Ascending aorta (tissue), 2 donors: ENCODE measurements at places on chromosomes 6 and 20. TPM values are rescaled to one million over a fixed set of nuclear protein-coding genes. Genes with fewer than 3 reads are reported as not detected.
A peak's percentile ranks its signal among the peaks of the same experiment; 100 is the strongest.

The LCA5 gene
- total RNA-seq: 7.2 TPM

The CD40 gene
- total RNA-seq: 34.7 TPM

The ECT2L gene
- not detected for total RNA-seq

The MED20 gene
- 13.5 TPM for total RNA-seq

The FERMT1 gene
- 0.75 TPM for total RNA-seq

The NKX2-2 gene
- total RNA-seq: not detected

- DNase-seq: no peak
- no peaks in the 10 kb centered on the region for H3K27me3 ChIP-seq
- H3K36me3 ChIP-seq: no peaks in the 10 kb centered on the region
- H3K4me1 ChIP-seq: no peaks in the 10 kb centered on the region
- H3K4me3 ChIP-seq: no peak overlapping the region
- H3K27ac ChIP-seq: no peak overlapping the region
Measured at GRCh38 chr6:147530132-147531060, 21.9 kb downstream of the SAMD5 start.

DNA sequence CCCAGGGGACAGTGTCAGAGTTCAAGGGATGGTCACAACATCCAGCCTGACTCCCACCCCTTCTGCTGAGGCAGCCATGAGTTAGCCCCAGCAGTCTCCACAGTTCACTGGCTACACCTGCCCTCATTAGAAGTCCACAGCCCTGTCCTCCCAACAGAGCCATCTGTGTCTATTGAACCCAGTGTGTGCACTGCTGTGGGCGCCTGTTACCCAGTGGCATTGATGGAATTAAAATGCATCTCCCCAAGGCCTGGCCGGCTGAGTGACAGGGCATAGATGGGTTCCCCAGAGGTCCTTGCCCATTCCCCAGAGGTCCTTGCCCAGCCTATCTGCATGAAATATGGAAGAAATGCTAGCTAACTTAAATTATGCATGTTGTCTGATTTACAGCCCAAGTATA, 73.3 kb downstream of the PCSK2 start:
- no peak for DNase-seq
- no peaks in the 10 kb centered on the region for H3K4me1 ChIP-seq
- H3K36me3 ChIP-seq: no peaks in the 10 kb centered on the region

DNA sequence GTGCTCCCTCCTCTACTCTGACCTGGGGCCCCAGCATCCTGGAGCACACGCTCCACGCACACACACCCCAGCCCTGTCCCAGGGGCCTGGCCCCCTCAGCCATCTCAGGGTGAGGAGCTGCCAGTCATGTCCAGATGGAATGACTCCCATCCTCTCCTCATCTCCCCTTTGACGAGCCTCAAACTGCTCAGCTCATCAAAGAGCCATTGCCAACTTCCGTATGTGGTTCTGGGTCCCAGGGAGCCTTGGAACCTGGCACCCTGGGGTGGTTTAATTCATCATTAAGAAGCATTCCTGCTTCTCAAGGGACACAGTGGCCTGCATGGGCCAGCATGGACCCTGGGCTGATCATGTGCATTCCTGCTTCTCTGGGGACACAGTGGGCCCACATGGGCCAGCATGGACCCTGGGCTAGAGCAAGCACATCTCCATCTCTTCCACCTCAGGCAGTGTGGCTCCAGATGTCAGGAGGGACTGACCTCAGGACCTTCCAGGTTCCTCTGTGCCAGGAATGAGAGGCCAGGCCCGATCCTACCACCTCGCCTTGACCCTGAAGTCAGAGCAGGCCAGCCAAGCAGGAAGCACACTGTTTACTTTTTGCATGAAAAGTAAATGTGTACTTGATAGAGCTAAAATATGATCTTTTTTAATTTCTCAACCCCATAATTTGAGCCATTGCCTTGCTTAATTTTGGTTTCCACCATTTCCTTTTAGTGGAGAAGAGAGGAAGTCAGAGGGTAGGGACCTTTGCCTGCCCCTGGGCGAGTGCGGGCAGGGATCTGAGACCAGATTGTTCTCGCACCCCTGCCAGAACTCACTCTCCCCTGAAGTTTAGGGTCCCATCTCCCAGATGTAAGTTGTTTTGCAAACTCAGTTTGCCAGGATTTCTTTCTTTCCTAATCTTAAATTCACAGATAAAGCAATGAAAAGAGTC, 26.1 kb downstream of the SPATA2 start:
- H3K27ac ChIP-seq: peak overlapping the region; percentile 84
- no peak overlapping the region for H3K4me3 ChIP-seq
- DNase-seq: no peak
- H3K27me3 ChIP-seq: no peaks in the 10 kb centered on the region
- H3K4me1 ChIP-seq: peaks cover 16% of the 10 kb centered on the region

- peaks cover 37% of the 10 kb centered on the region for H3K36me3 ChIP-seq
- no peaks in the 10 kb centered on the region for H3K4me1 ChIP-seq
- H3K4me3 ChIP-seq: no peak overlapping the region
Measured at GRCh38 chr20:36214684-36215256, 21.5 kb upstream of the AAR2 start.

DNA sequence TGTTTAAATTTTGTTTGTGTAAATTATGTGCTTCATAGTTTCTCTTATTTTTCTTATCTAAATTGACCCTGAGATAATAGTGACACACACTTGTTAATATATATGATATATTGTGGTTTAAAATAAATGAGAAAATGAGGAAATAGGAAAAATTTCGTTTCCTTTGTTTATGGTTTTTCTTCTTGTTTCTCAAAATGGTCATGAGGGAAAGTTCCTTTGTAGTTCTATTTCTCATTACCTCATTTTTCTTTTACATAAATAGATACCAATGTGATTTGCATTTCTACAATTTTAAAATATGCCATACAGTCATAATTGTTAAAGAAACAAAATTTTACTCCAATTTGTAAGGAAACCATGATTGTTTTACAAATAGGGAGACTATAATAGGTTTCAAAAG, 9.2 kb downstream of the OR2A4 start:
- DNase-seq: no peak
- no peaks in the 10 kb centered on the region for H3K4me1 ChIP-seq
- no peak overlapping the region for H3K27ac ChIP-seq
- no peak overlapping the region for H3K4me3 ChIP-seq

DNA sequence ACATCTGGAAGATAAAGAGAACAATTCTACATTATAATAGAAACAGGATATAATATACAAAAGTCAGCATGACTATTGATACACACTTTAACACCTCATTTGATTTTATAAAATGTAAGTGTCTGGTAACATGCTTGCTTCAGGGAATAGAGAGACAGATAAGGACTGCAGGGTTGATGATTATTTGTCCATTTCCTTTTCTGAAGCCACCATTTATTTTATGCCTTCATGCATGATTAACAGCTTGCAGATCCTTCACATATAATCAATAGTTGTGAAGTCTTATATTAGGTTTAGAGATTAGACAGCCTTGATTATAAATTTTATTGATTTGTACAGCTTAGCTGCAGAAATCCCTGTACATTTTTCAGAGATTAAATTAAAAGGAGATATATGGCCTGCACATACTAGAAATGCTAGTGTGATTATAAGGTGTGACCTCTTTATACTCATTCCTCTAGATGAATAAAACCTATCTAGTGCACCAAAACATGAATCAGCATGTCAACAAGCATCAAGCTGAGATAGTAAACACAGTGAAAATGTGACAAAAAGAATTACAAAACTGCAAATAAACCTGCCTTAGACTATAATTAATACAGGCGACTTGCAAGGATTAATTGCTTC, 198.8 kb upstream of the THEMIS start:
- H3K27me3 ChIP-seq: no peaks in the 10 kb centered on the region
- no peaks in the 10 kb centered on the region for H3K4me1 ChIP-seq
- no peaks in the 10 kb centered on the region for H3K36me3 ChIP-seq

GRCh38 chr6:133584823-133585222, 304.1 kb upstream of the TCF21 start:
- no peak for DNase-seq
- no peaks in the 10 kb centered on the region for H3K4me1 ChIP-seq
- no peak overlapping the region for H3K4me3 ChIP-seq
- H3K36me3 ChIP-seq: no peaks in the 10 kb centered on the region
- no peak overlapping the region for H3K27ac ChIP-seq

DNA sequence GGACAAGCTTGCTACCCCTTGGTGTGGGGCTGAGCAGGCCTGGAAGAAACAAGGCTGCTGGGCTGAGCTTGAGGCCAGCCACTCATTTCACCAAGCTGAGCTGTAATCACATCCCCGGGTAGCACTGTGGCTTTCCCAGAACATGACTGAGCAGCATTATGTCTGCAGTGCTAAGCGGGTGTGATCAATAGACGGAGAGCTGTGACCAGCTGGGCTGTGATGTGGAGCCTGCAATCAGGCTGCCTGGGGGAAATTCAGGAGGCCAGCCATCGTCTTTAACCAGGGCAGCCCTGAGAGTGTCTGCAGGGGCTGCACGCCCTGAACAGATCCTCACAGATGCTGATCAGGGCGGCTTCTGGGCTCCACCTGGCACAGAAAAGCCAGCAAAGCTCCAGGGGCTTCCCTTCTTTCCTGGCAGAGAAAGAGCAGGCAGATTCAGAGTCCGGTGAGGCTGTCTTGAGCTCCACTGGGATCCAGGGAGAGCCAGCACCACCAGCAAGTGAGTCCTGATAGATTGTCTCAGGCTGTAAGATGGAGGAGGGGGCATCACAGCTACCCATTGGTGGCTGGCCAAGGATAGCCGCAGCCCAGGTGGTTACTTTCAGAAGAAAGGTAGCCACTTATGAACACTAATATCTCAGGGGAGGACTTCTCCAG, 165.9 kb downstream of the NRN1 start:
- no peak overlapping the region for H3K27ac ChIP-seq
- no peaks in the 10 kb centered on the region for H3K36me3 ChIP-seq
- no peak overlapping the region for H3K4me3 ChIP-seq
- no peaks in the 10 kb centered on the region for H3K4me1 ChIP-seq
- DNase-seq: no peak

DNA sequence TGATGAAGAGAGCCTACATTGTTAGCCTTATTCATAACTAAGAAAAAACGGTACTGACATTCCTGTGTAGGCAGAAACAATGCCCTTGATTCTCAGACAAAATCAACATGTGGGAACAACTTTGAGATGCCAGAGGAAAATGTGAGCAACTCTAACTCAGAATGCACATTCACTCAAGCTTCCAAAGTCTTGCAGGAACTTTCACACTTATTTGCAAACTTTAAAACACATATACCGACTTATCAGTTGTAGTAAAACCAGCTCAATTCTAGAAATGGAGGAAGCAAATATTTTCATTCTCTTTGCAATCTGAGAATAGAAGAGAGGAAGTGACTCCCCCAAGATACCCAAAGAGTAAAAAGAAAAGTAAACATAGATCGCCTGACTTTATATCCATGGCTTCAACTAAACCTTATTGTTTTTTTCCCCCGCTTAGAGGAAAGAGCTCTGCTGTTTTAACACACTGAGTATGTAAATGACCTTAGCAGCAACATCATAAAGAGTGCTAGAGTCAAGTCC, 117.6 kb downstream of the EPB41L2 start:
- H3K27ac ChIP-seq: peak overlapping the region; percentile 30
- no peaks in the 10 kb centered on the region for H3K36me3 ChIP-seq
- H3K27me3 ChIP-seq: no peaks in the 10 kb centered on the region
- peak overlapping the region; percentile 26 for H3K4me3 ChIP-seq
- H3K4me1 ChIP-seq: peaks cover 7% of the 10 kb centered on the region

DNA sequence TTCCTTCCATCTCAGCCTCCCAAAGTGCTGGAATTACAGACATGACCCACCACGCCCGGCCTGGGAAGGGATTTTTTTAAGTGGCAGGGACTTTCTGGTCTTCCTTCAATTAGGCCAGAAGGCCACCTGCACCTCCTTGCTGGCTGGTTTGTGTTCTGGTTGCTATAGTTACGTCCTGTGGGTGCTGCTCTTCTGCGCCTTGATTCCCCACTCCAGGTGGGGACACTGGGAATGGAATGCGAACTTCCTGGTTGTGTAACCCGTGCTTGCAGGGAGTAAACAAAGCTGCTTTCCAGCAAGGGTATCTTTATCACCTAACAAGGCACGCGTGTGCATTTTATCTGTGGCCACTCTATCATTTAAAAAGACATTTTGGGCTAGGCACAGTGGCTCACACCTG, 117.7 kb downstream of the PLEKHG1 start:
- H3K4me3 ChIP-seq: no peak overlapping the region
- DNase-seq: no peak
- H3K36me3 ChIP-seq: no peaks in the 10 kb centered on the region
- no peak overlapping the region for H3K27ac ChIP-seq
- no peaks in the 10 kb centered on the region for H3K4me1 ChIP-seq
- H3K27me3 ChIP-seq: no peaks in the 10 kb centered on the region

DNA sequence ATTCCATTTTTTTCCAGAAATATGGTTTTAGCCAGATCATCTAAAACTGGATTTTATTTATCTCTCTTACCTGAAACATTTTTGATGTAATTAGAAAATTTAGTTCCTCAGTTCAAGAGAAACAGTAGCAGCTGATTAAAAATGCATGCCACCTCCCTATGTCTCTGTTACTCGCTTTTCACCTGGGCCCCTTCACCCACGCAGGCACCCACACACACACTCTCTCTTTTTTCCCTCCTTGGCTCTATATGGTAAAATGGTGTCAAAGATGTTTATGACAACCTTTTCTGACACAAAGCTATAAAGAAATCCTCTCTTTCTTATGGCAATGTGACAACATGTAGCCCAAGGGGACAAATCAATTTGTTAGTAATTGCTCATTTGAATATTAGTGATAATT, 5.8 kb upstream of the SGK1 start:
- H3K4me1 ChIP-seq: no peaks in the 10 kb centered on the region
- no peaks in the 10 kb centered on the region for H3K27me3 ChIP-seq
- no peaks in the 10 kb centered on the region for H3K36me3 ChIP-seq
- H3K27ac ChIP-seq: no peak overlapping the region

DNA sequence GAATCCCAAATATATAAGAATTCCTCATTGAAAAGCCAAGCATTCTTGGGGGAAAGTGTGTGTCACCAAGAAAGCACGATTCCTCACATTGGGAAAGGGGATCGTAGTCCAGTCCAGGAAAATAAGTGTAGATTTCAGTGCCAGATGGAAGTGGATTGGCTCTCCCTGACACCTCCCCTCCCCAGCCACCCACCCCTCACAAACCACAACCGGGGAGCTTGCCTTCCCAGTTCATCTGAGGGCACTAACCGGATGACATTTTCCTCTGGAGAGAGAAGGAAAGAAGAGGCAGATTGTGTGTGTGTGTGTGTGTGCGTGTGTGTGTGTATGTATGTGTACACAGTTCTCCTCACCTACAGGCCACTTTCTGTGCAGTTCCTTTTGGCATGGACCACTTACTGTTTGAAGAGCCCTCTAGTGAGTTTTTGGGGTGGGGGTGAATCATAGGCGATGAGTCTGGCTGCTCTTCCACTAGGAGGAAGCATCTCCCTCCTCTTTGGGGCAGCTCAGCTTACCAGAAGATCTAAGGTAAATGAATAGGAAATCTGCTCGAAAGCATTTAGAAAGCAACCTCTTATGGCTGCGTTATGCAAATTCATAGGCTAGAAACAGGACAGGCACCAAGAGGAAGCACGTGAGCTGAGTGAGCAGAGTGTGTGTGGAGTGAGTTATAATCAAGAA, 20.8 kb downstream of the DAAM2 start:
- H3K4me3 ChIP-seq: peak overlapping the region; percentile 13
- peak overlapping the region; percentile 72 for H3K27ac ChIP-seq
- no peaks in the 10 kb centered on the region for H3K27me3 ChIP-seq
- no peak for DNase-seq

- no peaks in the 10 kb centered on the region for H3K27me3 ChIP-seq
- no peaks in the 10 kb centered on the region for H3K36me3 ChIP-seq
- no peaks in the 10 kb centered on the region for H3K4me1 ChIP-seq
- H3K27ac ChIP-seq: no peak overlapping the region
- DNase-seq: no peak
Measured at GRCh38 chr6:38302838-38303237, 336.9 kb downstream of the BTBD9 start.
